ENCODE measurements at places on chromosomes 2 and 18.

DNA sequence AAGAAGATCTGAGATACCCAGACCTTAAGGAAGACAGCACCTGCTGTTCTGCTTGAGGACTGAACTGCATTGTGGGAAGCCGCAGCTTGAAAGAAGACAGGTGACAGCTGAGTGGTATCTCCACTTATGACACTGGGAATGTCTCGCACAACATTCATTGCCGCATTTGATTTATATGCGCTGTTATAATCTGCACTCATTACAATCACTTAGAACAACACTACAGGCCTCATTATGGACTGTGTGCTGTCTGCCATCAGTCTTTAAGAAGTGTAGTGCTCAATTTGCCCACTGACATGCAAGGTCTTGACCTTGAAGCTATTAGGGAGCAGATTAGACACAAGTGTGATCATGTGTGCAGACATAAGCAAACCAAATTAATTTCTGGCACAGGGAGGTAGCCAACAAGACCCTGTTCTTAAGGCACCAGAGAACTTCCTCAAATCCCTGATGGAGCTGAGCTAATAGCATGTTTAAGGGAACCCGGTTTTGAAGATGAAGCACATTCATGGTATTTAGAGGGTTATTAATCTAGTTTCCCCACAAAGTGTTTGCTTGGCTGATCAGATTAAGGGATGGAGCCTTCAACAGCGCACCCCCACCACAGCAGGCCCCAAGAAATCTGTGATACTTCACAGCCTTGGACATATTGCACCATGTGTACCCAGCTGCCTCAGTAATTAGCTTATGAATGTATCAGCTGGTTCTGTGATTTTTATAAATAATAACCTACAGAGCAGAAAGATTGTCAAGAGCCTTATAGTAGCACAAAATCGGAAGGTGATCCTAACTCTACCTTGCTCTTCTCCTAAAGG is 146.8 kb downstream of the SATB2 start:
- DNase-seq = no peak

- DNase-seq = peak; percentile 52
These were observed 319.8 kb downstream of the CTNNA2 start for GRCh38 chr2:79832511-79833234.

DNA sequence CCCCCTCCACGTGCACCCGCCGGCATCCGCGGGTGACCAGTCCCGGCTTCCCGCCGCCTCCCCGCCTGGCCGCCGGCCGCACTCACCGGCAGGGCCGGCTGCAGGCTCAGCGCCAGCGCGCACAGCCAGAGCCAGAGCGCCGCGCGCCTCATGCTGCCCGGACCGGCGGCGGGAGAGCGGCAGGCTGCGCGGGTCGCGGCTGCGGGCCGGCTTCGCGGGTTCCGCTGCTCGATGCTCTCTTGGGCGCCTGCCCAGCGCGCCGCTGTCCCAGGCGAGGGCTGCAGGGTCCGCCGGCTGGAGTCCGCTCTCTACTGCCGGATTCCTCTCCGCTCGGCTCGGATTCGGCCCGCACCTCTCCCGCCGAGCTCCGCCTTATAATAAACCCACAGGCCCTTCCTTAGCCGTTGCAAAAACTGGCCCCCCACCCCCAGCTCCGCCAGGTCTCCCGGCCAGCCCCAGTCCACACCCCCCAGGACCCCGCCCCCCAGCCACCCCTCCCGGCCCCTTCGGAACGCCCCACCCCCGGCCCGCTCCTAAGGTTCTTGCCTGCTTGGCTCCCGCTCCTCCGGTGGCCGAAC is at the start of gene SDC1:
SDC1 (minus strand) TSS at position 415 of the 578 bp plus-strand sequence; CDS start at position 152, 263 bp downstream.
- DNase-seq = peak; percentile 76

GRCh38 chr18:71398531-71398930 is 1109.7 kb downstream of the SOCS6 start:
- DNase-seq = peak; percentile 59

DNA sequence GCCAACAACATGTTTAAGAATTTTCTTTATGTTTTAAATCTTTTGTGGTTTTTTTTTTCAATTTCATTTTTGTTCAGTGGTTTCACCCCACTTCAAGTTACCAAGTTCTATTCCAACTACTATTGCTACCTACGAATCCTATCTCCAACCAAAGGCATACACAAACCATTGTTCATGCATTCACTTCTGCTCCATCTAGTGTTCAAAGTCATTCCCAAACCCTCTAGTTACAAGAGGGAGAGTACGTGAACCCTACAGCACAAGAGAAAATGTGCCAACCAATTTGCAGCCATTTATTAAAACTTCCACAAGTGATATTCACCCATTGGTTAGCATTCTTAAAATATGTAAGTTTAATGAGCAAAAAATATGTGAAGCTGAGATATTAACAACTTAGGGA is 295.1 kb upstream of the KYNU start:
- DNase-seq = no peak

DNA sequence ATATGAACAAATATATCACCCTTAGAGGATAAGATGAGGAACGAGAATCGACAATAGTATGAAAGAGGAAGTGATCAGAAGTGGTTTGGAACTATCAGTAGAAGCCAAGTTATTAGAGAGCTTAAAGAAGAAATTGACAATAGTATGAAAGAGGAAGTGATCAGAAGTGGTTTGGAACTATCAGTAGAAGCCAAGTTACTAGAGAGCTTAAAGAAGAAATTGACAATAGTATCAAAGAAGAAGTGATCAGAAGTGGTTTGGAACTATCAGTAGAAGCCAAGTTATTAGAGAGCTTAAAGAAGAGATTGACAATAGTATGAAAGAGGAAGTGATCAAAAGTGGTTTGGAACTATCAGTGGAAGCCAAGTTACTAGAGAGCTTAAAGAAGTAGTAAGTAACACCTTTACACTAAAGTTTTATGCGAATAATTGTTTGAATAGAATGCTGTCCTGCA is 175.5 kb downstream of the ZNF407 start:
- no peak for DNase-seq

Data from H9 (cell line).